ENCODE measurements at places on chromosomes 12 and 14.
A peak's percentile ranks its signal among the peaks of the same experiment; 100 is the strongest.

GRCh38 chr12:128091101-128091720 is 175.8 kb upstream of the TMEM132C start:
- DNase-seq: no peak

DNA sequence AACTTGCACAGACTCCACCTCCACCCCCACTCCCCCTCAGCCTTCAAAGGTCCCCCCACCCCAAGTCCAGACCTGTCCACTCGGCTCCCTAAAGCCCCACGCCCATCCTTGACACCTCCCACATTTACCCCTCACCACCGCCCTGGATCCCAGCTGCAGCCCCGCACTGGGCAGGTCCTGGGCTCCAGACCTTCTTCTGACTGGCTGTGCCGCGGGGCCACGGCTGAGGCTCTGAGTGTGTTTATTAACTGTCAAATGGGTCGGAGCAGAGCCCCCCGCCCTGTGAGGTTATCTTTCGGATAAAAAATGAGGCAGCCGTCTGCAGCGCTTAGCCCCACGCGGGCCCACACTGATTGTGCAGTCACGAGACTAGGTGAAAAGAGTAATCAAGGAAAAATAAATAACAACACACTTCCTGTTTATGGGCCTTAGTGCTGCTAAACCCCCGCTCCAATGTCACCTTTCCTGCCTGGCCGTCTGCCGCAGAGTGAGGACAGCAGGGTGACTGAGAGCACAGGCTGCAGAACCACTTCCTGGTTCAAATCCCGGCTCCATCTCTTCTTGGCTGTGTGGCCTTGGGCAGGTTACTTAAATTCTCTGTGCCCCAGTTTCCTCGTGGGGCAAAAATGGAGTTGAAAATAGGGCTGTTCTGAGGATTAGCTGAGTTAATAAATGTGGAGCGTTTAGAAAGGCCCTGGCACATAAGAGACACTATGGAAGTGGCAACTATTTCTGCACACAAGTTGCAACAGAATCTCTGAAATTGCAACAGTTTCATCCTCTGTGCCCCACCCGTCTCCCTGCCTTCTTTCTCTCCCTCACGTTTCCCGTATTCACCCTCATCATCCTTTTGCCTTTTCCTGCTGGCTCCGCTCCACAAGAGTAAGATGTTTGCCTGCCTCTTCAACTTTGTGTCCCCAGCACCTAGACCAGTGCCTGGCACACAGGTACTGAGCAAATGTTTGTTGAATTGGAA is 9.4 kb downstream of the SETD1B start:
- no peak for DNase-seq

DNA sequence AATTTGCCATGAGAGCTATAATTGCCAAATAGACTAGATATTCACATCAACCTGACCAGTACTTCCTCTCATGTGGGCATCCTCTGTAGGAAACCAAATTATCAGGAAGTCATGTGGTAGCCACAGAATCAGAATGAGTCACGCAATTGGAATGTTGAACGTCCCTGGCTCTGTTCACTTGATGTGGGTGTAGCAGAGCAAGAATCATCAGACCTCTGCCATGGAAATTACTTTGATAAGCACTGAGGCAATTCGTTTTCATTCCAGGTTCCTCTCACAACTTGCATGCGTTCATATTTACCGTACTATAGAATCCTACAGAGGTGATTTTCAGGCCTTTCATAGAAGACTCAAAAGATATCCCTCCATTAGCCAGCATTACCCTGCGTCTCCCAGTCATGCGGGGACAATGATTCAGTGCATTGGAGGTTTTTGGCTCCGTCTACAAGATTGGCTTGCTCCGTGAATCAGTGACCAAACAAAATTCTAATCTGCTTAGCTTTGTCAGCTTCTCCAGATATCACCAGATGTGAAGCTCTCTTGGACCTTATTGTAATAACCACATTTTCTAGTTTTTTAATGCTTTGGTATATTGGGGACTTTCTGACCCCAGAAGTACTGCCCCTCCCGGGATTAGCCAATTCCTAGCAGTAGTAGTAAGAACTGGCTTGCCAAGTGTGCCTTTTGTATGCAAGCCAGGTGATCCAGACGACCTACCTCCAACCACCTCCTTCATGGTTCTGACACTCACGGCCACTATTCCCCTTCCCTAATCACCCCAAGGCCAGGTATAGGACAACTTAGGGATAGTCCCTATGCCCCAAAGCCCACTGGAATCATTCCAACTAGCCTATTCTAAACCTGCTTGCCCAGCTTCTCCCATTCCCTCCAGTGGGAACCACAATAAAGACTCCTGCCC is 133.4 kb downstream of the KICS2 start:
- DNase-seq: no peak

- DNase-seq: no peak
Observed at GRCh38 chr12:89882792-89883191, 174.2 kb upstream of the ATP2B1 start.

GRCh38 chr14:56733396-56733795 is 76.9 kb downstream of the OTX2 start:
- no peak for DNase-seq

DNA sequence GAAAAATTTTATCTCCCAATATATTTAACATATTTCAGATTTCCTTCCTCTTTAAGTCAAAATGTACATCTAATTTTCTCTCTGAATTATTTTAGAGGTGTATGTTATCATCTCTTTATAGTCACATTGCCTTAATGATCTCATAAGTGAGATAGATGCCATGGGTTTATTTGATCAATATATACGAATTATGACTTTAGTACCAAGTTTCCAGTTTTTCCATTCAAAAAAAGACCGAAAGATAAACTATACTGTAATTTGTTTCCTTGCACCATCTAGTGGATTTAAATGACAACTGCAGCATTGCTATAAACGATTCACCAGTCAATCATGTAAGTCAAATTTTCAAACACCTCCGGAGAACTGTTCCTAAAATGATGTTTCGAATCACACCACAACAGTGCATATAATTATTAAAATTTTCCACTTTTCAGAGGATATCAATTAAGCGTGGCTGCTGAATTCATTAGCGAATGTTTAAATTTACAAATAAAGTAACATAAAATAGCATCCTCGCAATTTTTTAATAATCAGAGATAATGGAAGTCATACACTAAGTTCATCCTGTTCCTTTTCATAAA is 419 bp upstream of the ATXN7L3B start:
- DNase-seq: peak; percentile 70

DNA sequence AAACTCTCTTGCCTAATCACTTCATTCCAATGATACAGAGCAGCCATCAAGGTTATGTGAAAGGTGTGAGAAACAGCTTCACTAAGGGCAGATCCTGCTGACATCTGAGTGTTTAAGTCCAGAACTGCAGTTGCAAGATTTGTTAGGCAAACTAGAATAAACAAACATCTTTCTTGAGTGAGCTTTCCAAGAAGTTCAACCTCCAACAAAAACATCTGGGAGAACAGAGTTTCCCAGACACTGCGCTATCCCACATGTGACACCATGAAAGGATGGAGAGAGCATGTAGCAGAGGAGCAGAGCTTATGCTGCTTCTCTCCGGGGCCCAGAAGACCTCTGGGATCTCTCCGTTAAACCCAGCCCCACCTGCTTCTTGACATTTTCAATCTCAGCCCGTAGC is 5.6 kb downstream of the KRT76 start:
- no peak for DNase-seq

GRCh38 chr12:30847259-30847658 is 79.3 kb upstream of the TSPAN11 start:
- DNase-seq: peak; percentile 5

- no peak for DNase-seq
Observed at GRCh38 chr14:94593749-94594431, 12.7 kb downstream of the SERPINA5 start.

- DNase-seq: no peak
Observed at GRCh38 chr12:37672655-37673260, 643.8 kb upstream of the ALG10B start.

GRCh38 chr12:130793554-130793849 is 45.5 kb downstream of the STX2 start:
- DNase-seq: no peak

- DNase-seq: peak; percentile 59
Observed at GRCh38 chr14:90574188-90575131, 177.6 kb downstream of the CALM1 start.

DNA sequence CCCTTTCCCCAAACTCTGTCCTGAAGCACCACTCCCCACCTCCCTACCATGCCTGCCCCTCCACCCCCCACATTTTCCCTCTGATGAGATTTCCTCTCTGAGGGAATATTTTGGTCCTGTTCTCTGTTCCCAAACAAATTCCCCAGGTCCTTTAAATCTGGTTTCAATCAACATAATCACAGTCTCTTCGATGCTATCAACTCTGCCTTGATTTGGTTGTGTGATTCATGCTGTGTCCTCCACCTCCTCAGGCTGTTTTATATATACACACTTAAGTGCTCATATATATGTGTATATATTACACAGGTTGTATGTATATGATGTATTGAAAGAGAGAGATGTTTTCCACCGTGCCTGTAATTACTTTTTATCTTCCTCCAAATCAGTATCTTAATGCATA is 36.0 kb downstream of the NTF3 start:
- no peak for DNase-seq

GRCh38 chr12:81412940-81413339 is 335.1 kb downstream of the ACSS3 start:
- DNase-seq: no peak

GRCh38 chr12:64801381-64801780 is 23.1 kb upstream of the TBC1D30 start:
- DNase-seq: no peak

- DNase-seq: peak; percentile 13
Observed at GRCh38 chr12:8038659-8039114, 6.2 kb downstream of the FOXJ2 start.

- DNase-seq: no peak
Observed at GRCh38 chr12:54021432-54022013, 6.7 kb upstream of the HOXC6 start.

GRCh38 chr12:128519426-128519825 is 252.5 kb downstream of the TMEM132C start:
- DNase-seq: no peak

- DNase-seq: no peak
Observed at GRCh38 chr12:53220694-53221202, 11.3 kb downstream of the RARG start.

DNA sequence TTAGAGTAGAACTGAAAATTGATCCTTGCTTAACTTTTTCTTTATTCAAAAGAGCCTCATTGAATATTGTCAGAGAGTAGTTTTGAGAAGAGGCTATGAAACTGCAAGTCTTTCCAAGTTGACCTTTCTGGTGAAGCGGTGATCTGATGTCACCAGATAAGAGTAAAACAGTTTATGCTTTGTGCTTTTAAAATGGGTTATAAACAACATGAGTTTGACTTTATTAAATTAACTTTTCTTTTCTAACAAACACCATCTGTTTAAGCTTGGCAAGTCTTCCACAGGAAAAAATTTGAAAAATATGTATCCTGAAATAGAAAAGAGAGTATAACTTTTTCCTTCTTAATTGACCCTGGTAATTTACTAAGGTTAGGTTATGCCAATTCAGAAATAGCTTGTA is 408.7 kb upstream of the NOVA1 start:
- no peak for DNase-seq

- DNase-seq: no peak
Observed at GRCh38 chr14:64549791-64550620, at the start of gene PPP1R36. Gene PPP1R36 (plus strand): TSS chr14:64549961. CDS start chr14:64549998, 37 bp downstream.

DNA sequence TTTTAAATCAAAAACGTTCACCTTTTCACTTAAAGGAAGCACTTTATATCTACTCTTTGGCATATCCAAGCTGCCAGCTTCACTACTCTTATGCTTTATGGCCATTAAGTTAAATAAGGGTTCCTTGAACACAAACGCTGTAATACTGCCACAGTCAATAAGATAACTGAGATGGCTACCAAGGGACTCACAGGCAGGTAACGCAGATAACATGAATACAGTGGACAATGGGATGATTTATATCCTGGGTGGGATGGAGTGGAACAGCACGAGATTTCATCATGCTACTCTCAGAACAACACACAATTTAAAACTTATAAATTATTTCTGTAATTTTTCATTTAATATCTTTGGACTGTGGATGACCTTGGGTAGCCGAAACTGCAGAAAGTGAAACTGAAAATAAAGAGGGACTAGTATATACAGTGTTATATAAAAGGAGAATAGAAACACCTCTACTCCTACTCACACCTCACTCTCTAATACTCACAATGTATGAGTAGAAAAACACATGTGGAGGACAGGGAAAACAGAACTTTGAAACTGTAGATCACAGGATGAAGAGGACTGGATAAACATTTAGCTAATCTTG is 367.3 kb downstream of the C12orf50 start:
- DNase-seq: no peak

GRCh38 chr12:78636231-78636855 is 228.2 kb upstream of the SYT1 start:
- DNase-seq: no peak

- no peak for DNase-seq
Observed at GRCh38 chr14:54606631-54607133, 39.8 kb downstream of the SAMD4A start.

DNA sequence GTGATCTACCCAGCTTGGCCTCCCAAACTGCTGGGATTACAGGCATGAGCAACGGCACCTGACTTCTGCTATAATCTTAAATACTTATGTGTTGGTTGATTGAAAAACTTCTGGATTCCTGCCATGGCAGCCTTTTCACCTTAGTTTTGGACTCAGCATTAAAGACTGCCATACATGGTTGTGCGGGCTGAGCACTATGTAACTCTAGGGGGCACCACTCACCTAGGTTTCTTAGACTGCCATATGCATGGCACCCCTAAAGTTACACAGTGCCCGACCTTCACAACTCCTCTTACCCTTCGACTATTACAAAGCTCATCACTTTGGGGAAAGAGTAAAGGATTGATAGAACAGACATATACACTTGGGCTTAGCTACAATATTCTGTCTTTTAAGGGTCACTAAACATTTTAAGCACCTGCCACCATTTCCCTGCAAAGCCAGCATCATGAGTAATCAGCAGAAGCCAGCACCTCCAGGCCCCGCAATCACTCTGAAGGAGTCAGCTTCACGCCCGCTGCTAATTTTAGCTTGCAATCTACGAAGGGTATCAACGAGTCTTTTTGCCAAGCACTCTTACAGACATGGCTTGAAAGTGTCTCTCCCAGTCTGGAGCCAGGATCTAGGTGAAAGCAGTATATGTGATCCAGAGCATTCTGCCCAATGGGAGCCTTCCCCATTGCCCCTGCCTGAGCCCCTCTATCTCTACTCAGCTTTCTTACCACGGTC is 59.8 kb downstream of the SUDS3 start:
- DNase-seq: no peak

- DNase-seq: no peak
Observed at GRCh38 chr14:60647081-60647836, 2.0 kb downstream of the SIX1 start.
